GM12864 (cell line): ENCODE measurements at places on chromosomes 16 and 17.

DNA sequence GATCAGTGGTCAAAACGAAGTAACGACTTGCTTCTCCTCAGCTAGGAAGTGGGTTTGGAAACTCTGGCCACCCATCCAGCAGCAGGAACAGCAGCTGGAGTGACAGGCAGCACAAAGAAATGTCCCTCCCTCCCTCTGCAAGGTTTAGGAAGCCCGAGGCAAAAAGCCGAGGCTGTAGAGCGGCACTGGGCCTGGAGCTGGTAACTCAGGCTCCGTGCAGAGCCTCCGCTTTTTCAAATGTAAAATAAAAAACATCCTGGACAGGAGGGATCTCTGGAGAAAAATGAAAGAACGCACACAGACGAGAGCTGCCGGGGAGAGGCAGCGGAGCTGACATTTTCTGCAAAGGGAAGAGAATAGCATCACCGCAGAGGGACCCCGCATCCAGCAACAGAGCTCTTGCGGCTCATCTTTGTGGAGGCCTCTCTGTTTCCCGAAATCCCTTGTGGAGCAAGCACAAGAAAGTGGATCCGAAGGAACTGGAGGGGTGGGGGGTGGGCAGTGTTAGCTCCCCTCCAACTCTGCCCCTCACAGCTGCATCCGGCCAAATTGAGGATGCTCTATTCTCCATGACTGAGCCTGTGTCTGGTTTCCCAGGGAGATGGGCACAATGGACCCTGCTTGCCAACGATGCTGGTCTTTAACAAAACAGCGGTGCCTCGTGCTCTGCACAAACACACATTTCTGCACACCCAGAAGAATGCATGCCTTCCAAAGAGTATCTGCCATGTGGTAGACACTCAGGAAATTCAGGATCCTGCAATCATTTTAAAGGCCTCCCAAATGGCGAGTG is 335.5 kb upstream of the ZFHX3 start:
- DNase-seq, result no peak

DNA sequence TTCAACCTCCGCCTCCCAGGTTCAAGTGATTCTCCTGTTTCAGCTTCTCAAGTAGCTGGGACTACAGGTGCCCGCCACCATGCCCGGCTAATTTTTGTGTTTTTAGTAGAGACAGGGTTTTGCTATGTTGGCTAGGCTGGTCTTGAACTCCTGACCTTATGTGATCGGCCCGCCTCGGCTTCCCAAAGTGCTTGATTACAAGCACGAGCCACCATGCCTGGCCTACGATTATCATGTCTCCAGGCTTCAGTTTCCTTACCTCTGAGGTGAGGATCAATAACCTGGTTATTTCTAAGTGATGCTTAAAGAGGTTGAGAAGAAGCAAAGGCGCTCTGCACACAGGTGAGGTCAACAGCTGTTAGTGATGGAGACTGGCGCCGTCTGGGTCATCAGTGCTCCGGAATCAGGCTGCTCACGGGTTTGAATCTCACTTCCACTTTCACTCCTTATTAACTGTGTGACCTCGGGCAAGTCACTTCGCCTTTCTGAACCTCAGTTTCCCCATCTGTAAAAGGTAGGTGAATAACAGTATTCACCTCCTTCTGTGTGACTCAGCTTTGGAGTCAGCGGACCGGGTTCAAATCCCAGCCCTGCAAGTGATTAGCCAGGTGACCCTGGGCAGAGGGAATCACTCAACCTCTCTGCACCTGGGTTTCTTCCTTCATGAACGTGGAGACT is 745 bp upstream of the ABCC1 start:
- DNase-seq, result peak; percentile 52

- DNase-seq, result no peak
Measured at GRCh38 chr16:66251476-66252160, 114.9 kb upstream of the CDH5 start.

DNA sequence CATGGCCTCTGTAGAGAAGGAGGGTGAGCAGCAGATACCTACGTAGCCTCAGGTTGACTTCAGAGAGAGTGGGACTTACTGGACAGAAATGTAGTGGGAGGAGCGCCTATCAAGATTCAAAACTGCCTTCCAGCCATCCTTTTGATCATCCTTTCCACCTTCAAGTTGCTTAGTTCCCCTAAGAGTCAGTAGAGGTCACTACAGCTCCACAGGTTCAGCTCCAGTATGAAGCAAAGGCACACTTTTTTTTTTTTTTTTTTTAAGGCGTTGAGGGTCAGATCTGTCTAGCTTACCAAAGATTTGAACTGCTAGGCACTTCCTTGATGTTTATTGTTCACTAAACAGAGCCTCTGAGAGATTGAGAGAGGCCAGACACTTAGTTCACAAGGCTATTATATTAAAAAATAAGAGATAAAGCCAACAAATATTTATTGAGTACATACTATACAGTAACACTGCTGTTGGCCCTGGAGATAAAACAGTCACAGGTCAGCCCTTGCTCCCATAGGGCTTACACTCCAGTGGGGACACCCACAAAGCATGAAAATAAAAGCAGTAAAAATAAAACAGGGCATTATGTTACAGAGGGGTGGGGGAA is 3.1 kb downstream of the RNF227 start:
- DNase-seq, result peak; percentile 70

GRCh38 chr17:45704251-45704650 is 79.9 kb upstream of the CRHR1 start:
- DNase-seq, result no peak

GRCh38 chr17:58789160-58789559 is 33.5 kb downstream of the PPM1E start:
- DNase-seq, result no peak

DNA sequence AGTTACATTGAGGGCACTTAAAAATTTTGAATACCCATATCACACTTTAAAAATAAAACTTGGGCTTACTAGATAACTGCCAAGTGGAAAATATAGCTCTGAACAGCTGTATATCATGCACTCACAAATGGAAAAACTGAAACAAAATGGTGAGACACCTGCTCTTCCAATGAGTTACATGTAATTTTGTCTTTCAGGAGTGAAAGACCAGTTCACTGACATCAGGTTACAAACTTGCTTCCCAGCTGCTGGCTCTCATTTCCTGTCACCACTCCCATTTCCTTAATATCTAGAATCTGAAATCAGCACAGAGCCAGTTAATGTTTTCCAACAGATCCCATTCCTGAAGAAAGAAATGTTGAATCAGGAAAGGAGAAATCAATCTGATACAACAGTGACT is 10.8 kb downstream of the CSNK2A2 start:
- no peak for DNase-seq

GRCh38 chr17:54867634-54868033 is 33.0 kb upstream of the TOM1L1 start:
- no peak for DNase-seq

GRCh38 chr16:86893506-86893905 is 315.2 kb downstream of the FOXL1 start:
- no peak for DNase-seq

DNA sequence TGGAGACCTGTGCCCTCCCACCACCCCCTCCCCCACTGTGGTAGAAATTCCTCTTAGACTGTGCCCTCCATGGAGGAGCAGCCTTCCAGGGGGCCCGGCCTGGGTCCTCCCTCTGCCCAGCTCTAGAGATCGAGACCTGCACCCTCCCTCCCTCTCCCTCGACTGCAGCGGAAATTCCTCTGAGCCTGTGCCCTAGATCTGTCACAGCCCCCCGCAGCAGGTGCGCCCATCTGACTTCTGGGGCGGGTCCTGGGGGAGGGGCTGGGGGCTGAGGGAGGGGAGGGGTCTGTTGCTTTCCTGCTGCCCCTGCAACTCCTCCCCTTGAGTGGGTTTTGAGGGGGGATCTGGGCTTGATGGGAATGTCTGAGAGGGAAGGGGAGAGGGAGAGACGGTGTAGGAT is 177.8 kb upstream of the GSE1 start:
- DNase-seq, result no peak

- DNase-seq, result no peak
Measured at GRCh38 chr17:49342575-49342936, 19.5 kb downstream of the ZNF652 start.

GRCh38 chr16:70777973-70778406 is 23.0 kb downstream of the VAC14 start:
- DNase-seq, result no peak

- DNase-seq, result no peak
Measured at GRCh38 chr17:5254903-5255521, 20.4 kb upstream of the SCIMP start.

DNA sequence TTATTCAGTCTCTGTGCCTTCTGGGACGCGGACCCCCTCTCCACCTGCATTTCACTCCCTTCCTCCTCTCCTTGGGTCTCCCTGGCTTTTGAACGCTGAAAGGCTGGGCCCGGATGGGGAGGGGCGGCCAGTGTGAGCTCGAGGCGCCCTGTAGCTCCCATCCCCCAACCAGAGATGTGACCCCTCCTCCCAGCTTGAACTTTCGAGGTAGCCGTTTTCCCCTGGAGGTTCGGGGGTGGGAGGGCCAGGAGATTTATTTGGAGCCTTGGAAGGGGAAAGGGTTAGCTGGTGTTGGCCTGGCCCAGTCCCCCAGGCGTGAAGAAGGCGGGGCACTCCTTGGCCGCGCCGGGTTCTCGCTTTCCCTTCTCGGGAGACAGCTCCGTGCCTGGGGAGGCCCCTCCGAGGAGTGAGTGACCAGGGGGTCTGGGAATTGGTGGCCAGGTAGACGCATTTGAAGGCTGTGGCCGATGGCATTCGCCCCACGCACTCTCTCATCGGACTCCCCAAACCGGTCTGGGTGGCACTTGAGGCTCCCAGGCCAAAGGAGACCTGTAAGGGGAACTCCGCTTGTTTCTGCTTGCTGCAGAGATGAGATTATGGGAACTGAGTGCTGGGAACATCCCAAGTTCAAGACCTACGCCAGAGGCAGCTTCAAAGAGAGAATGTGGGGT is 942 bp downstream of the LDAF1 start:
- no peak for DNase-seq

GRCh38 chr17:49388290-49388640 is 26.2 kb upstream of the ZNF652 start:
- DNase-seq, result no peak

GRCh38 chr16:2585651-2586081 is 47.8 kb downstream of the PDPK1 start:
- DNase-seq, result no peak

GRCh38 chr16:69187446-69188235 is 677 bp downstream of the SNTB2 start:
- DNase-seq, result no peak

DNA sequence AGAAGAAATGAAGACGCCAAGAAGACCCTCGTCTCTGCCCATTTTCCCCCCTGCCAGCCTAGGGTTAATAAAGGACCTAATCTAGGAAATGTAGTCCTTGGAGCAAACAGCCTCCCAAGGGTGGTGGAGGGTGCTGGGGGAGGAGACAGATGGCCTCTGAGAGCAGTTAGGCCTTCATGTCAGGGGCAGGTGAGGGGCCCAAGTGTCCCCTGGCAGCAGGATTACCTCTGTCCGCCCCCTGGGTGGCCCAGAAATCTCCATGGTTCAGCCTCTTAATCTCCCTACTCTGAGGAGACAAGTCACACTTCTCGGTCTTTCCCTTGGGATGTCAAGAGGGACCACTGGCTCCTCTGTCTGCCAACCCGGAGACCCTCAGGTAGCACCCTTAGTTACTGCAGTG is 365.4 kb upstream of the TNRC6C start:
- no peak for DNase-seq

- no peak for DNase-seq
Measured at GRCh38 chr17:9138161-9138717, 116.9 kb downstream of the NTN1 start.

DNA sequence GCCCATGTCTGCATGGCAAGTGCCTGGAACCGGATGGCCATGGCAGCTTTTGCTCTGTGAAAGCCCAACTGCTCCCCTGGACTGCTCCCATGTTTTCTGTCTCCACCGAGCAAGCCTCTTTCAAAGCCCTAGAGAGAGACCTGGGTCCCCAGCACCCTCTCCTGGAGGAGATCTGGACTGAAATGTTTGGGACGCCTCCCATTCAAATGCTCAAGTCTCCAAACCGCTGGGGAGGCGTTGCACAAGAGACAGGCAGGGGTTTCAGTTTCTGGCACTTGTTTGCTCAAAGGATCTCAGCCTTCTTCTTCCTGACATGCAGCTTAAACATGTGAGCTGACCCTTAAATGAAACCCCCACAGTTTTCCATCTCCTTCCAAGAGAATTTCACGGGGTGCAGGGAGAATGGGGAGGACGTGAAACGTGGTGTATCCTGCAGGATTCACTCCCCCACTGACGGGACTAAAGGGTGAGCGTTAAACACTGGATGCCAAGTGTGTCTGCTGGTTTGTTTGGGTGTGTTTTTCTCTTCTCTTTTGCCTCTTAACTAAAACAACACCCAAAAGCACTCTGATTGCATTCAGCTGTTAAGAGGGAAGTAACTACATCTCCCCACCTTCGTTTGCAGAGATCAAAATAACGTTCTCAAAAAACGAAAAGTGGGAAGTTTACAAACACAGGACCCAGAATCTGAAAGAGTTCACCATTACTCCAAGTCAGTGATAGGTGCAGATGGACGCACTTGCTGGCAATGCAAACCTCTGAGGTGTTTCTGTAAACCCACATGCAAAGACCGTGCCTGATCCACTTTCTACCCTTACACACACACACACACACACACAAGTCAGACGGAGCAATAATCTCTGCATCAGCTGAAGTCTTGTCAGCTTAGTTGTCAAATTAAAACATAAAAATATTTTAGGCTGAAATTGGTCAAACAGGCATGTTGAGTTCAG is 256.9 kb downstream of the C16orf95 start:
- peak; percentile 34 for DNase-seq

DNA sequence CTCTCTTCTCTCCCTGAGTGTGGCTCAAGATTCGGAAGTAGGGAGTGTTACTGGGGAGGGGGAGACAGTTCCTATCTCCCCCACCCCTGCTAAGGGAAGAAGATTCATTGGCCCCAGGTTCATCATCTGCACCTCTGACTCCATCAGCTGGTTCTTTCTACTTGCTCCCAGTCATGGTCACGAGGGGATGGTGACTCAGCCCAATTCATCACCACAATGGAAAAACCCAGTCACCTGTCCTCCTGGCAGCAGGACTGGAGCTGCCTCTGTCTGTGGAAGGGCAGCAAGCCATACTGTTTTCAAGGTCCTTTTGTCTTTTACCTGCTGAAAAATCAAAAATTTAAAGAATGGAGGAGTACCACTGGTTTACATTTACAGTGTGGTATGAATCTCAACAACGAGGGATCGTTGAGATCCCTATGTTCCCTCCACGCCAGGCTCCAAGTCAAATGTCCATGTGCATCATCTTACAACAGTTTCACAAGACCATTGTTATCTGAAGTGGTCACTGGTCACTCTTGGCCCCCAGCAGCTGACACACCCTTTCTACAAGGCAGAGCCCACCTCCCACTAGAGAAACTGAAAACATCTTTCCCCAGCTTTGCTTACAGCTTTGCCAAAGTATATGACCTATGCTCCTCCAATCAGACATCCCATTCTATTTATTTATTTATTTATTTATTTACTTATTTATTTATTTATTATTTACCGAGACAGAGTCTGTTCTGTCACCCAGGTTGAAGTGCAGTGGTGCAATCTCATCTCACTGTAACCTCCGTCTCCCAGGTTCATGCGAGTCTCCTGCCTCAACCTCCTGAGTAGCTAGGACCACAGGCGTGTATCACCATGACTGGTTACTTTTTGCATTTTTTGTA is 40.4 kb upstream of the NDRG4 start:
- DNase-seq, result no peak

GRCh38 chr16:12740986-12741610 is 62.6 kb downstream of the CPPED1 start:
- DNase-seq, result no peak
